ENCODE measurements at places on chromosomes 5 and 9. TPM values are rescaled to one million over a fixed set of nuclear protein-coding genes. Genes with fewer than 3 reads are reported as not detected.

GRCh38 chr5:62127098-62127736 lies 178.8 kb upstream of the KIF2A start:
- no peak for DNase-seq

The PSD2 gene
- total RNA-seq: not detected

GRCh38 chr5:139667730-139668063 lies 19.5 kb downstream of the CXXC5 start:
- DNase-seq: no peak

DNA sequence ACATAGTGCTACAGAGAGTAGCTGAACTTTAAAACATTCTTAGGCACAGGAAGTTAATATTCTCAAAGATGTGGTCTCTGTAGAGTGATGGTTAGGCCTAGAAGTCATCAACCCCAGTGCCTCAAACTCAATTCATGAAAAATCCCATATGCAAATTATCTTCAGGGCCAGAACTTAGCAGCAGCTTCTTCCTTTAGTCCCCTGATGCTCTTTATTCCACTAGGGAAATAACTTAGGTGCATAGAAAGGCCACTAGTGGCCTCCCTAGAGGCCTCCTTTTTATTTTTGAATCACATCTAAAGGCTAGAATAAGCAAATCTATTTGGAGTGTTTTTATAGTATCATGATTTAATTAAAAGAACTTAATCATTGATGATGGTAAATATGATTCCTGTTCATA lies 88.3 kb downstream of the GIN1 start:
- DNase-seq: no peak

DNA sequence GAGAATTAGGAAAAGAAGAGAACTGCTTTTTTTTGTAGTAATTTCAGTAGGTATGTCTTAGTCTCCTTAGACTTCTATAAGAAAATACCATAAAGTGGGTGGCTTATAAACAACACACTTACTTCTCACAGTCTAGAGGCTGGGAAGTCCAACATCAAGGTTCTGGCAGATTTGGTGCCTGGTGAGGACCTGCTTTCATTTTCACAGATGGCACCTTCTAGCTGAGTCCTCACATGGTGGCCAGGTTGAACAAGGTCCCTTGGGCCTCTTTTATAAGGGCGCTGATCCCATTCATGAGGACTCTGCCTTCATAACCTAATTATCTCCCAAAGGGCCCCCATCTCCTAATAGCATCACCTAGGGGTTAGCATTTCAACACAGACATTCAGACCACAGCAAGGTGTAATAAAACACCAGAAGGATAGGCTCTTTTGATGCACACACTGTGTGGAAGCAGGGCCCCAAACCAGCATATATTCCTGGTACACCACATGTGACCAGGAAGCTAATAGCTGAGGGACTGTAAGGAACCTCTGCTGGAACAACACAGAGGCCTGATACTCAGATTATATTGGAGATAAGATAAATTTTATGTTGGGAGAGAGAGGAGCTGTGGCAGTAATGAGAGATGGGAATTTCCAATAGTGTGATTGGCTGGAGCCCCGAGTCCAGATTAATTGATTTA lies 384.9 kb downstream of the RAB3C start:
- no peak for DNase-seq

GRCh38 chr5:72296256-72296655 lies 23.8 kb downstream of the MRPS27 start:
- DNase-seq: no peak

- no peak for DNase-seq
Measured at GRCh38 chr9:134243778-134244467, 79.6 kb upstream of the RNU6ATAC start.

GRCh38 chr5:147454996-147455677 lies 54.7 kb downstream of the DPYSL3 start:
- DNase-seq: peak; percentile 80

GRCh38 chr9:117596678-117597077 lies 107.5 kb upstream of the TLR4 start:
- no peak for DNase-seq

GRCh38 chr5:73282383-73282782 lies 109.4 kb downstream of the TMEM174 start:
- no peak for DNase-seq

The ATP10B gene
- total RNA-seq: 0.43 TPM

- DNase-seq: no peak
Measured at GRCh38 chr5:145830594-145830993, 4.5 kb downstream of the PRELID2 start.

- no peak for DNase-seq
Measured at GRCh38 chr5:36741128-36741527, 134.7 kb downstream of the SLC1A3 start.

- no peak for DNase-seq
Measured at GRCh38 chr5:31487506-31487905, 44.4 kb downstream of the DROSHA start.

The BNIP1 gene
- total RNA-seq: 11.3 TPM

DNA sequence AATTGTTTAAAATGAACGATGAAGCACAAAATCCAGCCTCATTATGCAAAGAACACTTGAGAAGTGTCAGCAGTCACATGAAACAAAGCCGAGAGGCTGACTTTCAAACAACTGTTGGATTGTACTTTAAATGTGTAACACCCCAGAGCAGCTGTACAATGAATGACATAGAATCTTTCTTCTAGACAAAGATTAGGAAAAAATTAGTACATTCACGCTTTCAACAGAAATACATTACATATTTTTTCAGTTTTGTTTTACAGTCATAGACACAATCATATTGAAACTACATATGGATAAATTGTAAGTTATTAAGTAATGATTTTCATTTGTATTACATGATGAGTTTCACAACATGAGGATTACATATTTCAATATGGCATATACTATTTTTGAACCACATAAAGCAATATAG lies 10.6 kb upstream of the AGXT2 start:
- DNase-seq: no peak

The TCF7 gene
- 12.1 TPM for total RNA-seq

DNA sequence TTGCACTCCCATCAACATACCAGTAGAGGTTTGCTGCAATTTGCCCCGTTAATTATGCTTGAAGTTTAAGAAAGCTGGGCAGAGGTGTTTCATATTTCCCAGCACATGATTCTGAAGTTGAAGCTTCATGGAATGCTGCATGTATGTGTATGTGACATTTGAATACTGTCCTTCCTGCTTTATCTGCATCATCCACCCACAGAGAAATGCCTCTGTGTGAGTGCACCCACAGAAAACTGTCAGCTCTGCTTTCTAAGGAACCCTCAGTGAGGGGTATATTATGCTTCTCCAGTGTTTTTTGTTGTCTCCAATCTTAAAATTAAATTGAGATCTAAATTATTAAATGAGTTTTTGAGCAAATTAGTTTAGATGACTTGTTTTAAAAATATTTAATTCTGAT lies 358.1 kb upstream of the PIK3R1 start:
- DNase-seq: no peak

- no peak for DNase-seq
Measured at GRCh38 chr5:167880420-167880819, 411.0 kb upstream of the WWC1 start.

The C5orf58 gene
- total RNA-seq: not detected

DNA sequence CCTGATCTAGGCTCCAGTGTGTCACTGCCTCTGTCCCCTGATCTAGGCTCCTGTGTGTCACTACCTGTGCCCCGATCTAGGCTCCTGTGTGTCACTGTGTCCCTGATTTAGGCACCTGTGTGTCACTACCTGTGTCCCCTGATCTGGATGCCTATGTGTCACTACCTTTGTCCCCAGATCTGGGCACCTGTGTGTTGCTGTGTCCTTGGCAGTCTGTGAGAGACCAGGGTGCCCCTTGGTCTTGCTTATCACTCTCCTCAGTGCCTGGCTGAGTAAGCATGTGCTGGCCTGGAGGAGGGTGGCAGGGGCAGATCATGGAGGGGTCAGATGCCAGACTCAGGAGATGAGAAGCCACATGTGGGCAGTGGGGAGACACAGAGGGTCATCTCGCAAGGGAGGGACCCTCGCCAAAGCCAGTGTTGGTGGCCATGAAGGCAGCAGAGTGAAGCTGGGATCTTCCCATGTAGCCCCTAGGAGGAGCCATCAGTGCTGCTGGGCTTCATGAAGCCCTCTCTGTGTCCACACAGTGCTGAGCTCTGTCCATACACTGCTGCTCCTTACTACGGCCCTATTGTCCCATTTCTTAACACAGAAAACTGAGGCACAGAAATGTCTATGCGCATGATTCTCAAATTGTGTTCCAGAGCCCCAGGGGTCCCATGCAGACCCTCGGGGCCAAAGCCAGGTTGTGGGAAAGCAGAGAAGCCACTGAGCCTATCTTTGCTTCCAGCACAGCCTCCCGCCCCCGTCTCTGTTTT lies 15.5 kb downstream of the OLFML2A start:
- no peak for DNase-seq

- peak; percentile 36 for DNase-seq
Measured at GRCh38 chr5:10301842-10302610, 5.7 kb downstream of the CMBL start.

DNA sequence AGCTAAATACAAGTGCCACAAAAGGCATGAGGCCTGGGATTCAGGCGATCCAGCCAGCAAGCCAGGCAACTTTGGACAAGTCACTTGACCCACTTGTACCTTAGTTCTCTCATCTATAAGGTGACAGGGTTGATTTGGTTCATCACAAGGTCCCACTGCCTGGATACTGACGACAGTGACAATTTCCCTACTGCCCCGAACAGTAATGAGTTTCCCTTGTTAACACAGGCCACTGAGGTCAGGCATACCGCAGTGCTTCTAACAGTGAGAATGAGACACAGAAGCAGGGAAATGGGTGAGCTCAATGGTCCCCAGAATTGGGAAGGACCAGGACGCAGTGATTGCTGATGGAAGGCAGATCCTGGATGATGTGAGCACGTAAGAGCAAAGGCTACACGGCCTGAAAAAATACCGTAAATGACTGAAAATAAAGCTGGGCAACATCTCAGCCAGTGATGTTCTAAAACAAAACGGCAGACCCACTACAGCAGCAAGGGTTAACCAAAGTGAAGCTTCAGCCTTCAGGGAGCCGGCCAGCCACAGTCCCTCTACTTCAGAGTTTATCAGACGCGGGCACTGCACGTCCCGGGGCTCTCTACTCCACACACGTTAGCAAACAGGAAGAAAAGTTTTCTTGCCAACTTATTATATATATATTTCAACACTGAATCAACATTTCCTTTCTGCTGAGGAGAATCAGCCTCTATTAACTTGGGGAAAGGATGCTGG lies 846 bp downstream of the MGAT1 start:
- DNase-seq: no peak

GRCh38 chr5:6333182-6333905 lies 45.0 kb downstream of the MED10 start:
- no peak for DNase-seq

The OR1L1 gene
- not detected for total RNA-seq

DNA sequence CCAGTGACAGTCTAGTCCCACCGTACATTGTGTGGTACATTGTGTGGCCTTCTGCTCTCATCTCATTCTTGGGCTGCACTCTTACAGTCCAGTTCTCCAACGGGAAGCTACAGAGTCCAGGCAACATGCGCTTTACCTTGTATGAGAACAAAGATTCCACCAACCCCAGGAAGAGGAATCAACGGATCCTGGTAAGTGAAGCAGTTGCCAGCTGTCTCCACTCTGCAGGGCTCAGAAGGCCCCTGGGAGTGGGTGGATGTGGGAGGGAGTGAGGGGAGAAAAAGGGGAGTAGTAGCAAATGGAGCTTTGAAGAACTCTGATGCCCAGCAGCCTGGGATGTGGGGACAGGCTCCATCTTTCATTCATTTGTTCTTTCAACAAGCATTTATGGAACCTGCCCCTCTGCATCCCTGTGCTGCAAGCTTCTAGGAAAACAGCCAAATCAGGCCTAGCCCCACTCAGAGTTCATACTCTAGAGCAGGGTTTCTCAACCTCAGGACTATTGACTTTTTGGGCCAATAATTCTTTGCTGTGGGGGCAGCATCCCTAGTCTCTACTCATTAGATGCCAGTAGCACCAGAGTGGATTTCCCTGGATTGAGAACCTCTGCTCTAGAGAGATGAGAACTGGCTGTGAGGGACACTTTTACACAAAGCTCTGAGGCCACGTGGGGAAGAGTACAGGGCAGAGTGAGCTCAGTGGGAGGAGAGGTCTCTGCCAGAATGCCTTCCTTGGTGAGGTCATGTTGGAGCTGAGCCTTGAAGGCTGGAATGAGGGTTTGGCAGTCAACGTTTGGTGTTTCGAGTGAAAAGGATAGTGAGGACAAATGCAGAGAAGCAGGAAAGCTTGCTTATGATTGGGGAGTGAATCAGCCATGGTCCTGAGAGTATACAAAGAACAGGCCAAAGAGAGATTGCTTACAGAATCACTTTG lies 1.1 kb downstream of the POLR1E start:
- DNase-seq: peak; percentile 33

- no peak for DNase-seq
Measured at GRCh38 chr9:22976454-22976853, 529.8 kb downstream of the DMRTA1 start.

Measured in ascending aorta (tissue), 2 donors.